Activated CD4-positive, alpha-beta memory T cell treated with anti-CD3 and anti-CD28 coated beads, Interleukin-2, amount 10 ng/mL, durations not matched to agents 7 days and 5 days (primary cell): ENCODE measurements at places on chromosomes 7 and 10. TPM values are rescaled to one million over a fixed set of nuclear protein-coding genes. Genes with fewer than 3 reads are reported as not detected.

OPN1SW gene
- total RNA-seq = not detected

DNA sequence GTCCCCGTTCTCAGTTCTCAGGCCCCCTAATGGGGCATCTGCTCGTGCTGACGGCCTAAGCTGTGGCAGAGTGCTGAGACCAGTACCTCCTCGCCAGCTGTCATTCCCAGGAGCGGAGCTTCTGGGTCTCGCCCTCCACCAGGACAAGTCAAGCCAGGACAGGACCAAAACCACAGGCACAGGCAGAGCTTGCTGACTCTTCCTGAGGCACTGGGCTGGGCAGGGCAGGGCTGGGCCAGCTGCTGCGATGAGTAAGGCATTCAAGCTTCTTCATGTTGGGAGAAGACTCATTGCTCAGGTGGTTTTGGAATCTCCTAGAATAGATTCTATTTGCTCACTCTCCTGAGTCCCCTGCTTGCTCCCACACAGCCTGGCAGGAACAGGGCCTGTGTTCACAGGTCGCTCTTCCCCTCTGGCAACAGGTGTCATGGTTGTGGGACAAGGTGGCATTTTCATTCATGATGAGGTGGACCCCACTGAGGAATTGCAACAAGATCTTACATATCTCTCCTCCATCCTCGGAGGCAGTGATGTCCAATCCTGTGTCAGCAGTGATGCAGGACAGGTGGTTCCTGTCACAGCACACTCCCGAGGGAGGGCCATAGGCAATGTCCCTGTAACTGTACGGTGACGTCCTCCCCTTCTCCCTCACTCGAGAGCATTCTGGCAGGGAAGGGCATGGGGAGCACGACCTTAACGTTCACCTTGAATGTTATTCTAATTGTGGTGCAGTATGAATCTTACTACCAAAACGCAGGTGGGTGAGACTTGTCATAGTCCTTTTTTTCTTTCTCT, 17.0 kb upstream of the SH3PXD2A start:
- no peak for DNase-seq

DNA sequence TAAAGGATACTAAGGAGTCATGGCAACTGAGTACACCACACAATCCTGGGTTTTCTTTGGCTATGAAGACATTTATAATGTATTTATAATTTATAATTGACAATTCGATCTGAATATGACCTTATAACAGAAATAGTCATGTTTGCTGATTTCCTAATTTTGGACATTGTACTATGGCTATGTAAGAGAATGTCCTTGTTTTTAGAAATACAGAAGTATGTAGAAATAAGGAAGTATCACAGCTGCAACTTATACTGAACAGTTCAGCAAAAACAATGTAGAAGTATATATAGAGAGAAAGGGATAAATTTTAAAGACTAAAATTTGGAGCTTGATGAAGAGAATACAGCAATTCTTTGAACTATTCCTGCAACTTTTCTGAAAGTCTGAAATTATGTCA, 32.6 kb downstream of the PRLHR start:
- no peak for DNase-seq

TRRAP gene
- total RNA-seq = 54.3 TPM

DNA sequence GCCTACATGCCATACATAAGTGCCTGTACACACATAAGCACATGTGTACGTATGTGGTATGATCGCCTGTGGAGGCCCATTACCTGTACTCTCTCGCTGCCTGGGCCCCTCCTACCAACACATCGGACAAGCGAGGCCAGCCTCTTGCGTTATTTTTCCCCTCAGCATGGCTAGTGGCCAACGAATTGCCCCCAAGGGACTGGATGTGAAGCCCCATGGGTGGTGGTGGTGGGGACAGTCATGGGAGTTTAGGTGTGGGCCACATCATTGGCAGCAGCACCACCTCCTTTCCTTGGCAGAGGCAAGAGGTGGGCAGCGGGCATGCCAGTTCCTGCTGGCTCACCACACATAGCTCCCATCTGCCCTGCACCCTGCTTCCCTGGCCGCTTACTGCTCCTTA, 10.0 kb downstream of the GRK5 start:
- DNase-seq = no peak

TACR2 gene
- total RNA-seq = not detected

- DNase-seq = no peak
These were observed 100.4 kb upstream of the PDGFA start for GRCh38 chr7:620056-620455.

MTERF1 gene
- 15.6 TPM for total RNA-seq

DNA sequence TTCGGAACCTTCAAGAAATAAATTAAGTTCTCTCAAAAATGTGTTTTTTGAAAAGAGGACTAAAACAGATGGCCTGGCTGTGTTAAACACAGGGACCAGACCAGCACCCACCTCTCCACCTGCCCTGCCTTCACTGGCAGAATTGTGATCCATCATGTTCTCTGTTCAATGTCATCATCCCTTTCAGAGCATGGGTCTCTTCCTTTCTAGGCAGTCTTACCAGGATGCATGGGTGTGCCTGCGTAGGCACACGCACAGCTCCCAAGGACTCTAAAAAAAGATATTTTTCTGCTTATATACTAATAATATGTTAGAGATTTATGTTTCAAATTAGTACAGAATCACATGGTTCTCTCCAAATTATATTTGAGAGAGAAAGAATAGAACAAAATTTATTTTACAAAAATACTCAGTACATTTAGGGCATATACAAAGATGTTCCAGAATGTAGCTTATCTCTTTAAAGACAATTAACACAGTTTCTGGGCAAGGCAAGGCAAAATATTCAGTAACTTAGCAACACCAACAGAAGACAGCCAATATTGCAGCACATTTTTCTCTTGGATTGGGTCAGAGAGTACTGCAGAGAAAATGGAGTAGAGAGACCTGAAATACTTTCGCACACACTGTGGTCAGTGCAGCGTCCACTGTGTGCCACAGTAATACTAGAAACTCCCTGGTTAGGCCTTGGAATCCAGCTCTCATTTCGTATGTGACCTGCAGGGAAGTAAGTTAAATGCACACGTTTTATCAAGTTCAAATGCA, 52.8 kb downstream of the EGFR start:
- DNase-seq = no peak

DNA sequence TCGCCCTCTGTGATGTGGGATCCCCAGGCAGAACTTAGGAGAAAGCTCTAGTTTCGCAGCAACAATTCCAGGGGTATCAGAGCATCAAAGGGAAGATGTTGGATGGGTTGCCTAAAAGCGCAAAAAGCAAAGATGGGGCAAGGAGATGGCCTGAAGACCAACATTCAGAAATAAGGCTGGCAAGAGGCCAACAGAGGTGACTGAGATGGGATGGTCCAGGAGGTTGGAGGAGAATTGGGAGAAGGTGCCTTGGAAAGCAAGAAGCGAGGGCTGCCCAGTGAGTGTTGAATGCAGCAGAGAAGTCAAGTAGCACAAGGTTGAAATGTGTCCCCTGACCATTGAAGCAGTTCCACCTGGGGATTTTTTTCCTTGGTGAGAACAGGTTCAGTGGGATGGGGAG, 38.4 kb upstream of the TMEM273 start:
- no peak for DNase-seq

DNA sequence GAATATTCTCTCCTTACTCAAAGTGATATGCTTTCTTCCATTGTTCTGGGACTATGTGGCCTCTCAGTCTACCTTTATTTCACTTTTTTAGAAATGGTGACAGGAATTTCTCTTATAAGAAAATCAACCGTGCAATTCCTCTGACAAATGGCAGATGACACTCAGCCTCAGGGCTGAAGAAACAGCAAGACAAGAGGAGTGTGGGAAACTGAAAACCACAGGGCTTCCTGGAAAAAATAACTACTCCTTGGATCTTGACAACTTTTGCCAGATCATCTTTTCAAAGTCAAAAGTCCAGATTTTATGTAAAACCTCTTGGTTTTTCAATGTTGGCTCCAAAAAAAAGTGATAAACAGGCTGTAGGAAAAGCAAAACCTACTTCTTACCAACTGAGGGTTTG, 121.5 kb downstream of the TYW1B start:
- no peak for DNase-seq

DNA sequence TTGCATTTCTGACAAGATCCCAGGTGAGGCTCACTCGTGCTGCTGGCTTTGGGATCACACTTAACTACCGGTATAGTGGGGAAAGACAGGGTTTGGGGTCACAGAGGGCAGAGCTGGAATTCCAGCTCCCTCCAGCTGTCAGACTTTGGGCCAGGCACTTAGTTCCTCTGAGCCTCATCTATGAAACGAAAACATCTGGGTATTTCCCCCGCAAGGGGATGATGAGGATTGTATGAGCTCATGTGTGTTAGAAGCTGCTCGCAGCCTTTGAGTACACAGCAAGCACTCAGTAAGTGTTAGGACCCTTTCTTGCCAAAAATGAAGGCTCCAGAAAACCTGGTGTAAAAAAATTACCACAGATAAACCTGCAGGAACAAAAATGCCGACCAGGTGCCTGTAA, 66.1 kb downstream of the PRPF18 start:
- DNase-seq = no peak

GRCh38 chr10:92590623-92591549, 2.0 kb upstream of the KIF11 start:
- DNase-seq = no peak

DNA sequence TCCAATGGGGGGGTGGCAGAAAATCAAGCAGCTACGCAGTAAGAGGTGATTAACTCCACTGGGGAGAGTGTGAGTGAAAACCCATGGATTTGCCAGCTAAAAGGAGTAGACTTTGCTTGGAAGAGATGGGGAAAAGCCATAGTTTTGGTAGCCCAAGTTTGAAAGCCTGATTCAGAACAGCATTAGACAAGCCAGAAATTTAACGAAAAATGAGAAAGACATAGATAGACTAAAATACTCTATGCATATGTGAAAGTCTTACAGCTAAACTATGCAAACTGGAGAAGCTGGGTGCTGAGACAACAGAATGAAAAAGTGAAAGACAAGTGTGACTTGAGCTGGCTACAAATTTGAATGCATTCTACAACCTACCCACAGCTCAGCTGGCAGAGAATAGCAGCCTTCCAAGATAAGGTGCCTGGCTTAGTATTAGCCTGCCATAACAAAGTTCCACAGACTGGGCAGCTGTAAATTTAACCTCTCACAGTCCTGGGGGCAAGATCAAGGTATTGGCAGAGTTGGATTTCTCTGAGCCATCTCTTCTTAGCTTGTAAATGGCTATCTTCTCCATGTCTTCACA, 156.6 kb downstream of the CDC14C start:
- DNase-seq = no peak

DNA sequence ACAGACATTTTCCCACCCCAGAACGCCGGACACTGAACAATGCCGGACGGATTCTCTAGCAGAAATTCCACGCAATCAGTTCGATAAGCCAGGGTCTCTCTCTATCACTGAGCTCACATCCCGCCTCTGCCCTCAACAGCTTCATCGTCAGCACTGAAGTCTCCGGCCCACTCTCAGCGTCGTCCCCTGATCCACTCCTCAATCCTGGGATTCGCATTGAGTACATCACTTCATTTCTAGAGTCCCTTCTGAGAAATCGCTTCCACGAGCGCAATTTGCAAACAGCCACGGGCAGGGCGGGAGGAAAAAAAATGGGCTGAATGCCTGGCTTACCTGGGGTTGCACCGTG, 365 bp downstream of the YME1L1 start:
- no peak for DNase-seq

DNA sequence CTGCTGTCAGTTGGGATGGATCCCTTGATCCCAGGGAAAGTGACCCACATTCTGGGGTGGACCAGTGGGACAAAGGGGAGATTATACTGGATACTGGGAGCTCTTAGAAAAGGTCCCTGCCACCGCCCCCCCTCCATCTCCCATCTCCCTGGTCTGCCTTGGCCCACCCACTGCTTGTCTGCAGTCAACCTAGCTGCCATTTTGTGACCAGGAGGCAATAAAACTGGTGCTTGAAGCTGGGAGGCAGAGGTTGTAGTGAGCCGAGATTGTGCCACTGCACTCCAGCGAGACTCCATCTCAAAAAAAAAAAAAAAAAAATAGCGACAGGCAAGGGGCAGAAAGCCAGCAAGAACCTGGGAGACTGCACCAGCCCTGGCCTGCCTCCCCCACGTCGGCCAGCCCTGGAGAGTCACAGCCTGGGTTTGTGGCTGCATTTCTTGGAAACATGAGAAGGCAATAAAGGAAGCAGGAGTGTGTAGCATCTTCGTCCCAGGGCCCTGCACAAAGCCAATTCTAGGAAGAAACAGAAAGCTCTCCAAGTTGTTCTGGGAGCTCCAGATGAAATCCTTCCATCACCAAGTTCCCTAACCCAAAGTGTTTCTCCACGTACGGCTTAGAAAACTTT, 4.7 kb upstream of the ARPC1B start:
- DNase-seq = no peak

- no peak for DNase-seq
These were observed 171.9 kb downstream of the SRPK2 start for GRCh38 chr7:105216786-105217185.

GRCh38 chr10:43856299-43856698, 207.6 kb upstream of the ZNF32 start:
- DNase-seq = no peak

DNA sequence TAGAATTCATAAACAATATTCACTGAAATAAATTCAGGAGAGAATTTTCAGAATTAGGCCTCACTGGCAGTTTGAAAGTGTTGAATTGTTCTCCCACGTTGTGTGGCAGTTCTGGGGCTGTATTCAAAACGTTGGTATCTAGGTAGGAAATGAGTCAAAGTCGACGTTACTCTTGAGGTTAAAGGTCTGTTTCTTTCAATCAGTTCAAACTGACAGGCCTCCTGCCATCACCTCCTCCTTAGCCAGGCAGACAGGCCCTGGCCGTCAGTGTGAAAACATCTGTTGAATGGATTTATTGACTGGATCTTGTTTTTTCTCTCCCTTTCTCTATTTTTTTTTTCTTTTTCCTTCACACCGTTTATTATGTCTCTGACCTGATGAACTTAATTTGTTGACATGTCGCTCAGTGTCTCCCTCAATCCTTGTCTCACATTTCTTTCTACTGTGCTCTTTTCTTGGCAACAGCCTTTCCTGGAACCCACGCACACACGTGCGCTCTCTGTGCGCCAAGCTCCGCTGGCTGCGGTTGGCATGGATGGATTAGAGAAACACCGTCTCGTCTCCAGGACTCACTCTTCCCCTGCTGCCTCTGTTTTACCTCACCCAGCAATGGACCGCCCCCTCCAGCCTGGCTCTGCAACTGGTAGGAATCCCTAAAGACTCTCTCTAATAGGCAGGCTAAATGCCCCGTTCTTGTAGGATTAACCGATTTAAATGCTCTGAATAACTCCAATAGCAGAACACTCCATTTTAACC, 231.7 kb downstream of the HDAC9 start:
- DNase-seq = no peak

ANKRD7 gene
- total RNA-seq = not detected

DNA sequence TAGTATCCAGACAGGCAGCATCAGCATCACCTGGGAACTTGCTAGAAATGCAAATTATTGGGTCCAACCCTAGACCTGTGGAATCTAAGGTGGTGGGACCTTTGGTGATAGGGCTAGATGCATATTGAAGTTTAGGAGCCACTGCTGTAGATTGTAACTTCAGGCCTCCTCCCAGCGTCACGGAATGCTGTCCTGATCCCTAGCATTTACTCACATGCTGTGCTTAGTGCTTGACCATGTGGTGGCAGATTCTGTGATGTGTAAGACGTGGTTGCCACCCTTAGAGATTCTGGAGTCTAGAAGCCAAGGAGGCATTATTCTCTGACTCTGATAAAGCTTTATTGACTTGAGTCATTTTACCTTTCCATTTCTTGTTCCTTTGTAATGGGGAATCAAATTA, 13.5 kb downstream of the AHR start:
- no peak for DNase-seq
